ENCODE measurements at places on chromosomes 2 and 18.

GRCh38 chr2:83901317-83901716 lies 557.8 kb downstream of the SUCLG1 start:
- DNase-seq, result no peak

DNA sequence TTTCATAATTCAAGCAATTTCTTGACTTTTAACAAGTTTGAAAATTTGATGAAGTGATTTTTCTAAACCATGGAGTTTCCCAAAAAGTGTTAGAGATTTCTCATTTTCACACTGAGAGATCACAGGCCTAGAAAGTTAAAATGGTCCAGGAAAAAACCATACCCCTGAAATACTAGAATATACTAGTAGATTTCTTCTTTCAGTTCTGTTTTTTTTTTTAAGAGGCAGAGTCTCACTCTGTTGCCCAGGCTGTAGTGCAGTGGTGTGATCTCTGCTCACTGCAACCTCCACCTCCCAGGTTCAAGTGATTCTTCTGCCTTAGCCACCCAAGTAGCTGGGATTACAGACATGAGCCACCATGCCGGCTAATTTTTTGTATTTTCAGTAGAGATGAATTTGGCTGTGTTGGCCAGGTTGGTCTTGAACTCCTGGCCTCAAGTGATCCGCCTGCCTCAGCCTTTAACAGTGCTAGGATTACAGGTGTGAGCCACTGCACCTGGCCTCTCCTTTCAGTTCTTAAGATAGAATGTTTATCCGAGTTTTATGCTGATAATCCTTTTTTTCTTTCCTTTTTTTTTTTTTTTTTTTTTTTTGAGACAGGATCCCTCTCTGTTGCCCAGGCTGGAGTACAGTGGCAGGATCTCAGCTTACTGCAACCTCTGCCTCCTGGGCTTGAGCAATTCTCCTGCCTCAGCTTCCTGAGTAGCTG lies 14.4 kb downstream of the MTHFD2 start:
- DNase-seq, result no peak

GRCh38 chr2:131006561-131006960 lies 86.7 kb downstream of the FAM168B start:
- DNase-seq, result no peak

DNA sequence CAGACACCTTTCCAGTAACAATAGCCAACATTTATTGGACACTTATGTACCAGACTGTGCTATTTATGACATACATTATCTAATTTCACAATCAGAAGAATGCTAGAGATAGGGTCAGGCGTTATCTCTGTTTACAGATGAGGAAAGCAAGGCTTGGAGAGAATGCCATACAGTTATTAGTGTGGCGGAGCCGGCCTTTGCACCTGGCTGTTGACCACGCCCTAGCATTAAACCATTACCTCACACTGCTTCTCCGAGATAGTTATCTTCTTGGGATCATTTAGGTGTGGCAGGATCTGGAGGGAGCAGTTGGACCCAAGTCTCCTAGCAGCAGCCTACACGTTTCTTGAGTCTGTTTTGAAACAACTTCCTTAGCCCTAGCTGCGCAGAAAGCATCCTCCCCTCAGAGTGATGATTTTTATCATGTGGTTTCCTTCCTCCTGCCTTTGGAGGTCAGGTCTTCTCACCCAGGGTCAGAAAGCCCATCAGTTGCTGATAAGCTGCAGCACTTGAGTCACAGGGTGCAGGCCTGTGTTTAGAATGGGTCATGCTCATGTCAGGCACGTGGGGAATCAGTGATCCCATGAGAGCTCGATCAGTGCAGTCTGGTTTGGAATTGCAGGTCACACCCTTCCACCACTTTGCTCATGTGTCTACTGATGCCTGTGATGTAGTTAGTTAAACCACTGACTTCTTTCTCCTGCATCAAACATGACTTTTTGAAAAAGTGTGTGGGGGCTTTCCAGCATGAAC lies 118.2 kb downstream of the SPTBN1 start:
- DNase-seq, result no peak

DNA sequence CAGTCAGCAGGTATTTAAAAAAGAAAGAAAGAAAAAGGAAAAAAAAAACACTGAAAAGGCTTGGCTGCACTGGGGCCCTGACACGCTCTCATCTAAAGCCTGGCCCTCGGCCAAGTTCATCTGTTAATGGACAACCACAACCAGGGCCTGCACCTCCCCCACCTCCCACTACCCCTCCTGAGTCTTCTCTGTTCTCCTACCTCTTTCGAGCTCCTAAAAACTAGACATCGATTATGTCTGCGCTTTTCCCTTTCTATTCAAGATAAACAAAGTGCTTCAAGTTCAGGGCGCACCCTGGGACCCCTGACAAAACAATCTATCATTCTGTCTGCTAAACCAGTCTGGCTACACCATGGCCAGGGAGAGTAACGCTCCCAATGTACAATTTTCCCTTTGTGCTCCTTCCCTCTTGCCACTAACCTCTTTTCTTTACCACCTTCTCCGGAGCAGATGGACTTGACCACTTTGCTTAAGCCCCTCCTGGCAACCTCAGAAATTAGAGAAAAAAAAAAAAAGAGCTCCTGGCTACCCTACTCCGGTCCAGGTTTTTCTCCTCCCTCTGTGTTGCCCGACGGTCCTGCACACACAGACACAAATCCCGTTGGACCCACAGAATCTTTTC lies 22.7 kb downstream of the BCL11A start:
- DNase-seq, result no peak

DNA sequence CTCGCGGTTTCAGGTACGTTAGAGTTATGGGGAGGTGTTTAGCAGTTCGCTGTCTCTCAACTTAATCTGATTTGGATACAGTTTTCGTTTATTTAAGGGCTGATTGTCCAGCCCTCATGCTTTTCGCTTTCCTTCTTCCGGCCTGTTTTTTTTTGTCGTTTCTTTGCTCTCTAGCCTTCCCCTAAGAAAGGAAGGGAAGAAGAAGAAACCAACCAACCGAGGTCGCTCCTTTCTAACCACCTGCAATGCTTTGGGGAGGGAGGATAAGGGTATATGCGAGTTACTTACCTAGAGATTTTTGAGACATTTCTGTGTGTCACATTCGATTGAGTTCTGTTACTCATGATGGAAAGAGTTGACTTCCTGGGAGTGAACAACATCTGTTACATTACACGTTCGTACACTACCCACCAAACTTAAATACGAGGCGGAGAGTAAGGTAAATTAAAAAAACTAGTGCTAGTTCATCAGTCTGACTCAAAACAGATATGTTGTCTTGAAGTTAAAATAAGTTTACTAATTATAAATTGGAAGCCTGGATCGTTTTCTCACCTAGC lies 918 bp downstream of the EIF5B start:
- no peak for DNase-seq

DNA sequence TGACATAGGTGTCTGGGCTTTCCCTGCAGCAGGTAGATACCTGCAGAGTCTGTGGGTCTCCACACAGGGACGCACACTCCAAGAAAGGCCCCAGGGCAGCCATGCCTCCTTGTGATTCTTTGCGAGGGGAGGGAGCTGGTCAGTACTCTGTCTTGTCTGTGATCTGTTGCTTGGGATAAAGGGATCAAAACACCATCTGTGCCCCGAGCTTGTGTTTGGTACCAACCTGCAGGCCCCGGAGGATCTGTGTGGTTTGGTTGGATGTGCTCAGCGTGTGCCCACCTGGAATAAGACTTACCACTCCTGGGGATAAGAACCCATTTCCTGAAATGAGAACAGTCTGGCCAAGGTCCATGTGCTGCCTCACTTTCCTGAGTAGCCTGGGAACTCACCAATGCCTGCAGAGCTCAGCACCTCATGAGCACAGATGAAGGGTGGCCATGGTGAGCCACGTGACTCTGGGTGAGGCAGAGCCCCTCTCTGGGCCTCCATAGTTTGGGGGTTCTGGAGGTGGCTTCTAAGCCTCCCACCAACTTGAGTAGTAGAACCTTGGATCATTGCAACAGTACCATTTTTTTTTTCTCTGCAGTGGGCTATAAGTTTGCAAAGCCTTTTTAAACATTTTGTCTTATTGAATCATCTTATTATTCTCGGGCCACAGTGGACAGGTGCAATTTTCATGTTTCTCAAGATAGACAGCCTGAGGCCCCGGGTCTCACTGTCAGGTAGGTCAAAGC lies 134.8 kb downstream of the DDX1 start:
- DNase-seq, result no peak

- no peak for DNase-seq
These were observed 74.9 kb upstream of the TFCP2L1 start for GRCh38 chr2:121359716-121360565.

GRCh38 chr2:229254206-229254605 lies 16.9 kb downstream of the PID1 start:
- DNase-seq, result no peak

GRCh38 chr2:112692918-112693317 lies 27.9 kb upstream of the NT5DC4 start:
- no peak for DNase-seq

DNA sequence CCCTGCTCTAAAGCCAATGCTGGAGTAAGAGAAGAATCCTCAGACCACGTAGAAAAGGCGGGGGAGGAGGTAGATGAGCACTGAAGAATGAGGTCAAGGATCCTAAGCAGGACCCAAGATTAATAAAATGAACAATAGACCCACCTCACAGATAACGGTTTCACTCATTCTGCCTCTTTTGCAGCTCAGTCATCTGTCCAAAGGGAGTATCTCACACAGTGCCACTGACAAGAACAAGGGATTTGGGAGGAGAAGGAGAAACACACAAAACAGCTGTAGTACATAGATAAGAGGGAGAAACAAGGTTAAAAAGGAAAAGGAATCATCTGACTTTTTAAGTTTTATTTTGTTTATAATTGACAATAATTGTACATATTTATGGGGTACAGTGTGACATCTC lies 30.9 kb upstream of the SULT1C4 start:
- no peak for DNase-seq

- no peak for DNase-seq
These were observed 185.2 kb upstream of the EPC2 start for GRCh38 chr2:148459377-148459778.

GRCh38 chr18:79944126-79944731 lies 7.2 kb downstream of the SLC66A2 start:
- peak; percentile 66 for DNase-seq

DNA sequence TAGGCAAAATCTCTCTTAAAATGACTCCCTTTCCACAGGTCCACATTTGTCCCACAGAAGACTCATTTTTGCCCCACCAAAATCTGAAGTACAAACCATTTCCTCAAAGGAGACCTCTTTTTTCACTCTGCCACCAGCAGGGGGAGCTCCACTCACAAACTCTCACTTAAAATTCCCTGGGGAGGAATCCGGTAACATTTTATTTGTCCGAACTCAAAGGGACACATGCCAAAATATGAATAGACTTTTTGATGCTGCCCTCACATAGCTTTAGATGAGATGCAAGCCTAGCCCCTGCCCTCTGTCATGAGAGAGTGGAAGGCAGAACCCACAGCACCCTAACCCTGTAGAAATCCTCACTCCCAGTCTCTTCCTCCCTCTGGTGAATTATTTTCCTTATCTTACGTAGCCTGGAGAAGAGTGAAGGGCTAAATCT lies 57.1 kb downstream of the RMDN2 start:
- DNase-seq, result peak; percentile 26

GRCh38 chr2:74278694-74279093 lies 64.5 kb downstream of the SLC4A5 start:
- no peak for DNase-seq

DNA sequence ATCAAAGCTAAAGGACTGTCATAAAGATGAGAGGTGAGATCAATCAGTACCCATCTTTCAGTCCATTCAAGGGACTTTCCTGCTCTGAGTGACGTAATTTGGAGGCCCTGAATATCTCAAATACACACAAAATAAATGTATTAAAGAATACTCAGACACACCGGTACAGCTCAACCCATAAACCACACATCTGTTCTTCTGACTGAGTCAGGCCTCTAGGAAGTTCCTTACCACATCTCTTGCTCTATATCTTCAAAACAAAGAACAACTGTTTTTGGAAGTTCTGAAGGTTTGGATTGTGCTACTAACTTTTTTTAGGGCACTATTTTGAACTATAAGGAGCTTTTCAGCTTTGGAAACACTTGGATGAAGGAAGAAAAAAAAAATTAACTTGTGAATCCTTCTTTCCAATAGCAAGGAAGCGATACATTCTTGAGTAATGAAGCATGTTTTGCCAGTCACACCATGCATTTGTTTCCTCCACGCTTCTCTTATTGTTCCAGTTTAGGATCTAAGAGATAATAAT lies 866.5 kb upstream of the VRK2 start:
- no peak for DNase-seq

- DNase-seq, result no peak
These were observed 170.5 kb downstream of the ANKRD44 start for GRCh38 chr2:197140045-197140444.

DNA sequence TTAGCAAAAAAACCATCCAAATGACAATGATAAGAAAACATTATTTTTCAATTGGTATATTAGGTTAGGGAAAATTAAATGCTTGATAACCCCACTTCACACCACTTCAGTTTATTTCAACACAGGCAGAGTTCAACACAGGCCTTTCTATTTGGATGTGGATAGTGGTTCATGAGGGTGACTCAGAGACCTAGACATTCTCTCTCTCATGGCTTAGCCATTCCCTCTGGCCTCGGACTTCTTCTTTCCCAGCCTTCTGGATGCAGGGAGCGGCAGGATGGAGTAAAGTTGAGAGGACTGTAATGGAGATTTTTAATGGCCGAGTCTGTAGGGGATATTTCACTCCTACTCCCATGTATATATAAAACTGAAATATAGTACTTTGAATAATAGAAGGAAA lies 109.7 kb downstream of the CTNNA2 start:
- no peak for DNase-seq

GRCh38 chr2:194556629-194557028 lies 1100.4 kb upstream of the SLC39A10 start:
- DNase-seq, result no peak

GRCh38 chr2:29444150-29444549 lies 328.9 kb downstream of the CLIP4 start:
- DNase-seq, result no peak

- no peak for DNase-seq
These were observed 77.9 kb downstream of the CYBRD1 start for GRCh38 chr2:171600126-171600525.

DNA sequence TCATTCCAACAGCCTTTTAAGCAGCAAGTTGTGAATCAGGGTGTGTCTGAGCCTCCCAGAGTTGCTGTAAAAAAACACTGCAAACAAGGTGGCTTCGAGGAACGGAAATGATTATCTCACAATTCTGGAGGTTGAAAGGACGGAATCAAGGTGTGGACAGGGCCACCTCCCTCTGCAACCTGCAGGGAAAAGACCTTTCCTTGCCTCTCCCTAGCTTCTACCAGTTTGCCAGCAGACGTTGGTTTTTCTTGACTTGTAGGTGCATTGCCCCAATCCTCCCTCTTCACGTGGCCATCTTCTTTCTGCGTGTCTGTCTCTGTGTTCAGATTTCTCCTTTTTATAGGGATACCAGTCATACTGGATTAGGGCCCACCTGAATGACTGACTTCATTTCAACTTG lies 24.8 kb upstream of the TMEM131 start:
- DNase-seq, result no peak

Data from brain pericyte (primary cell).